Stomach (tissue), 19 donors: ENCODE measurements at places on chromosomes 7 and 10. TPM values are rescaled to one million over a fixed set of nuclear protein-coding genes. Genes with fewer than 3 reads are reported as not detected.

DNA sequence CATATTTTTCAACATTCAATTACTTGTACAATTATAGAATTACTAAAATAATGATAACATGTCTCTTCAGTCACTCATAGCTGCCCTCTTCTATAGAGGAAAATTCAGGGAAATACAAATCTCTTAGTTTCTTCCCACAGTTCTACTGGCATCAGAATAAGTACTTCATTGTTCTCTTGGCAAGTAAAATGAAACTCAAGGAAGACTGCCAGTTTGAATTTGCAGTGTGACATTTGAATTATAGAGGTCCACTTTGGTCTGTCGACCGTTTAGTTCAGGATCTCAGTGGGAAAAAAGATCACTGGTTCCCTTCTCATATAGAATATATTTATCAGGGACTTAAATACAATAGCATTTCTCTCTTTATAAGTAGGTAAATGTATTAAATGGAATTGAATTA, 114.5 kb downstream of the PON1 start:
- no peaks in the 10 kb centered on the region for H3K36me3 ChIP-seq
- H3K27me3 ChIP-seq, result no peaks in the 10 kb centered on the region
- peak; percentile 12 for DNase-seq
- H3K4me1 ChIP-seq, result no peaks in the 10 kb centered on the region
- H3K4me3 ChIP-seq, result no peak overlapping the region
- H3K27ac ChIP-seq, result no peak overlapping the region

GRCh38 chr10:127196282-127197153, at the start of gene INSYN2A:
Gene INSYN2A (minus strand): TSS chr10:127196591. CDS start chr10:127176395, 20,196 bp downstream.
- peak within 1 kb of the TSS; percentile 53 for H3K4me3 ChIP-seq
- peak; percentile 75 for DNase-seq
- peaks cover 5% of the 10 kb centered on the region for H3K36me3 ChIP-seq

DNA sequence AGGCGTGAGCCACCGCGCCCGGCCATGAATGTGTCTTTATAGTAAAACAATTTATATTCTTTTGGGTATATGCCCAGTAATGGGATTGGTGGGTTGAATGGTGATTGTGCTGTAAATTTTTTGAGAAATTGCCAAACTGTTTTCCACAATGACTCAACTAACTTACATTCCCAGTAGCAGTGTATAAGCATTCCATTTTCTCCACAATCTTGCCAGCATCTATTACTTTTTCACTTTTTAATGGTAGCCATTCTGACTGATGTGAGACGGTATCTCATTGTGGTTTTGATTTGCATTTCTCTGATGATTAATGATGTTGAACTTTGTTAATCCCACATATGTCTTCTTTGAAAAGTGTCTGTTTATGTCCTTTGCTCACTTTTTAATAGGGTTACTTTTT, 1187.9 kb downstream of the XPNPEP1 start:
- DNase-seq, result no peak
- H3K4me3 ChIP-seq, result no peak overlapping the region
- H3K36me3 ChIP-seq, result no peaks in the 10 kb centered on the region
- H3K4me1 ChIP-seq, result no peaks in the 10 kb centered on the region

- H3K27ac ChIP-seq, result no peak overlapping the region
- DNase-seq, result no peak
- H3K36me3 ChIP-seq, result peaks cover 99% of the 10 kb centered on the region
- no peak overlapping the region for H3K4me3 ChIP-seq
These were observed 17.6 kb downstream of the ZDHHC6 start for GRCh38 chr10:112429147-112429546.

GRCh38 chr10:23362879-23363792, 18.5 kb upstream of the C10orf67 start:
- no peak overlapping the region for H3K27ac ChIP-seq
- no peak overlapping the region for H3K4me3 ChIP-seq
- DNase-seq, result no peak
- no peaks in the 10 kb centered on the region for H3K4me1 ChIP-seq
- no peaks in the 10 kb centered on the region for H3K36me3 ChIP-seq
- no peaks in the 10 kb centered on the region for H3K27me3 ChIP-seq

GRCh38 chr7:125406111-125406510, 476.5 kb upstream of the POT1 start:
- H3K36me3 ChIP-seq, result no peaks in the 10 kb centered on the region
- H3K27ac ChIP-seq, result no peak overlapping the region
- no peak for DNase-seq
- no peaks in the 10 kb centered on the region for H3K4me1 ChIP-seq
- no peaks in the 10 kb centered on the region for H3K27me3 ChIP-seq
- no peak overlapping the region for H3K4me3 ChIP-seq

DNA sequence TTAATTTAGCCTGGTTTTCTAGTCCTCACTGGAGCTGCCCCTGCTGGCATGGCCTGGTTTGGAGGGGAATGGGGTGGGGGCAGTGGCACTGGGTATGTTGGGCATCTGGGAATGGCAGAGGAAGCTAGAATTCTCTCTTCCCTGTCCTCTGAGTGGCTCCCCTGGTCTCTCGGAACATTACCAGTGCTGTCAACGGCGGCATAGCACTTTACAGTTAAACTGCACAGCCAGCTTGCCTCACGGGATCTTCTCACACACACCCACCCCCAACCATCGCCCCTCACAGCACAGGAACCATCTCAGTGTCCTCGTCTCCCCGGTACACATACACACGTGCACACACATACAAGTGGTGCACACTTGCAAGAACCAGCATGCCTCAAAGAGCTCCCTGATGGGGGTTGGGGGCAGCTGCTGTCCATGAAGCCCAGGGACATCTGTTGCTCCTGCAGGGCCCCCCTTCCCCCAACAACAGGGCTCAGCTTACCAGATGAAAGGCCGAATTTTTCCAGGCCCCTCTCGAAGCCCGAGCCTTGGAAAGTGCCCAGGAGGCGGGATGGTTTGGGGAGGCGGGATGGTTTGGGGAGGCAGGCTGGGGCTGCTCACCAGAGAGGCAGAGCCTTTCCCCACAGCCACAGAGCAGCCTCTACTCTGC, 41.0 kb downstream of the TSPAN15 start:
- no peak overlapping the region for H3K4me3 ChIP-seq
- H3K36me3 ChIP-seq, result no peaks in the 10 kb centered on the region
- H3K27me3 ChIP-seq, result no peaks in the 10 kb centered on the region
- DNase-seq, result no peak
- no peak overlapping the region for H3K27ac ChIP-seq
- peaks cover 5% of the 10 kb centered on the region for H3K4me1 ChIP-seq

DNA sequence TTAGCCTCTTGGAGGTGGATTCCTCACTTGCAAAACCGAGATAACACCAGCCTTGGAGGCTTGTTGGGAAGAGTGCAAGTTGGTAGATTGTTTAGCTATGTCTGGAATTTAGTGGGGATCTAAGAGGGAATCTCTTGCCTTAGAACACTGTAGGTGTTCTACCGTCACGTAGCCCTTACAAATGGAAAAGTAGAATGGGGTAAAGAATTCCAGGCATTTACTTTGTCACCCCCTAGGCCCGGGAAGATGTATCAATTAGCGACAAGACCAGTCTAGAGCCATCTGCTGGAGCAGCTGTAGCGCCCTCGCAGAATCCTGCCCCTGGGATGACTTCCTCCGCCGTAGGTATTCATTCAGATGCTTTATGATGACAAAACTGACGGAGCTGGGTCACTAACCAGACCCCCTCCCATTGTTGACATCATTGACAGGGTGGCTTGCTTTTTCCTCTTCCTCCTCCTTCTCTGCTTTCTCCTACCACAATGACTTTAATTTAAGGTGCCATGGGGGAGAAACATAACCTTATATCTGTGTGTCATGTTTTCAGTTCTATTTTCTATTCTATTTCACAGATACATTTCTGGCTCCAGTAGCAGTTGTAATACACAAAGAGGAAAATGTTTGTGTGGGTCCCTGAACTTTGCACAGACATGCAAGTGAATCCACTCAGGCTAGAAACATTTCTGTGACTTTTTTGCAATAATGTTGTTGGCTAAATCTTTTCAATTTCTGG, 262.6 kb upstream of the LYZL1 start:
- H3K4me1 ChIP-seq, result no peaks in the 10 kb centered on the region
- H3K27ac ChIP-seq, result no peak overlapping the region
- DNase-seq, result no peak
- H3K36me3 ChIP-seq, result no peaks in the 10 kb centered on the region
- H3K4me3 ChIP-seq, result no peak overlapping the region

DNA sequence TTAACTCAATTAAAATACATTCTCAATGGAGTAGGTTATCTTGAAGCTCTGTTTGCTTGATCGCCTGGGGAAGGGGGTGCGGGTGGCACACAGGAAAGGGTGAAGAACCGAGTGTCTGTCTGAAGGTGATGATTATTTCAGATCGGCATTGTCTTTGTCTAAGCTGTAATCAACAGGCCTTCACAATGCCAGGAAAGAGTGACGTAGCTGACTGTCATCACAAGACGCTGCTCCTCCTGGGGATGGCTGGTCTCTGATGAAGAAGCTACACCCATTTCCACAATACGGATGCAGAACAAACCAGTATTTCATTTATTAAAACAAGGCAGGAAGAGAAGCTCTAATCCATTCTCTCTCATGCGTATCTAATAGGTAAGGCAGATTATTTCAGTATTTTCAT, 19.4 kb downstream of the JCAD start:
- H3K36me3 ChIP-seq, result peaks cover 22% of the 10 kb centered on the region
- no peaks in the 10 kb centered on the region for H3K27me3 ChIP-seq
- H3K4me3 ChIP-seq, result no peak overlapping the region
- DNase-seq, result no peak

- no peaks in the 10 kb centered on the region for H3K36me3 ChIP-seq
- no peak overlapping the region for H3K4me3 ChIP-seq
- H3K27me3 ChIP-seq, result no peaks in the 10 kb centered on the region
- no peaks in the 10 kb centered on the region for H3K4me1 ChIP-seq
- peak overlapping the region; percentile 72 for H3K27ac ChIP-seq
- DNase-seq, result peak; percentile 26
These were observed 17.1 kb downstream of the SLC26A3 start for GRCh38 chr7:107785926-107786325.

DNA sequence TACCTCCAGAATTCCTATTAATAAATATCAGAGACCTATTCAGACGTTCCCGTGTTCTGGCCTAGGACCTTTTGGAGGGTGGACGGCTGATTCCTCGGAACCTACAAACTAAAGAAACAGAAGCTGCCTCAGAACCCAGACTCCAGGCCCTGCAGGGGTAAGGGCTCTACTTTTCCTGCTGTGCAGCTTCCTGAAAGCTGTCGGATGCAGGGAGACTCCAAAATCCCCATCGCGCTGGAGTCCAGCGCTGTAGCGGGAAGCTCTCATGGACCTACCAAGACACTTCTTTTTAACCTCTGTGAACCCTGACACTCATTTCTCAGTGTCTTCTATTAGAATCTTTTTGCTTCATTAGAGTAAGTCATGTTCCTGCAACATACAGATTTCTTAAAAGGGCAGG, 244.5 kb upstream of the PITRM1 start:
- H3K4me3 ChIP-seq, result no peak overlapping the region
- no peaks in the 10 kb centered on the region for H3K4me1 ChIP-seq
- H3K27ac ChIP-seq, result no peak overlapping the region
- H3K36me3 ChIP-seq, result no peaks in the 10 kb centered on the region

GRCh38 chr7:45599851-45600706, 25.9 kb downstream of the ADCY1 start:
- peak; percentile 11 for DNase-seq
- H3K4me1 ChIP-seq, result no peaks in the 10 kb centered on the region
- H3K27me3 ChIP-seq, result no peaks in the 10 kb centered on the region

- no peak overlapping the region for H3K4me3 ChIP-seq
- H3K36me3 ChIP-seq, result no peaks in the 10 kb centered on the region
- H3K27ac ChIP-seq, result no peak overlapping the region
- H3K27me3 ChIP-seq, result no peaks in the 10 kb centered on the region
These were observed 13.7 kb upstream of the ANKRD22 start for GRCh38 chr10:88865281-88865876.

- peaks cover 9% of the 10 kb centered on the region for H3K4me1 ChIP-seq
- H3K27me3 ChIP-seq, result no peaks in the 10 kb centered on the region
- no peaks in the 10 kb centered on the region for H3K36me3 ChIP-seq
- no peak overlapping the region for H3K4me3 ChIP-seq
- H3K27ac ChIP-seq, result no peak overlapping the region
These were observed 31.2 kb downstream of the GPRIN2 start for GRCh38 chr10:46525177-46525823.

- peak overlapping the region; percentile 27 for H3K4me3 ChIP-seq
- H3K27me3 ChIP-seq, result no peaks in the 10 kb centered on the region
- H3K36me3 ChIP-seq, result no peaks in the 10 kb centered on the region
- H3K4me1 ChIP-seq, result peaks cover 78% of the 10 kb centered on the region
- no peak for DNase-seq
These were observed 22.7 kb downstream of the NT5C3A start for GRCh38 chr7:33039903-33040292.

- H3K4me3 ChIP-seq, result no peak overlapping the region
- H3K4me1 ChIP-seq, result peaks cover 32% of the 10 kb centered on the region
- no peak for DNase-seq
- H3K27ac ChIP-seq, result peak overlapping the region; percentile 63
- H3K36me3 ChIP-seq, result no peaks in the 10 kb centered on the region
- no peaks in the 10 kb centered on the region for H3K27me3 ChIP-seq
These were observed 62.5 kb upstream of the KMT2E start for GRCh38 chr7:104951546-104951945.

GRCh38 chr10:101773923-101774588, 1.9 kb downstream of the FGF8 start:
- no peaks in the 10 kb centered on the region for H3K36me3 ChIP-seq
- H3K4me3 ChIP-seq, result no peak overlapping the region
- H3K4me1 ChIP-seq, result peaks cover 25% of the 10 kb centered on the region
- H3K27ac ChIP-seq, result no peak overlapping the region
- peaks cover 40% of the 10 kb centered on the region for H3K27me3 ChIP-seq

- peaks cover 18% of the 10 kb centered on the region for H3K4me1 ChIP-seq
- no peak overlapping the region for H3K4me3 ChIP-seq
- DNase-seq, result no peak
- H3K27me3 ChIP-seq, result no peaks in the 10 kb centered on the region
- no peaks in the 10 kb centered on the region for H3K36me3 ChIP-seq
These were observed 77.3 kb downstream of the JMJD1C start for GRCh38 chr10:63388421-63389031.

- no peaks in the 10 kb centered on the region for H3K27me3 ChIP-seq
- peaks cover 6% of the 10 kb centered on the region for H3K4me1 ChIP-seq
- DNase-seq, result no peak
- H3K36me3 ChIP-seq, result no peaks in the 10 kb centered on the region
- H3K4me3 ChIP-seq, result no peak overlapping the region
- no peak overlapping the region for H3K27ac ChIP-seq
These were observed 72.8 kb downstream of the CAMK1D start for GRCh38 chr10:12422189-12422588.

GRCh38 chr7:21603972-21604749, 61.3 kb downstream of the DNAH11 start:
- DNase-seq, result no peak
- H3K27ac ChIP-seq, result no peak overlapping the region
- H3K4me3 ChIP-seq, result no peak overlapping the region
- H3K4me1 ChIP-seq, result no peaks in the 10 kb centered on the region
- no peaks in the 10 kb centered on the region for H3K27me3 ChIP-seq
- no peaks in the 10 kb centered on the region for H3K36me3 ChIP-seq

The OIT3 gene
- 0.37 TPM for total RNA-seq

The TAS2R3 gene
- 0.58 TPM for total RNA-seq

The AGBL3 gene
- total RNA-seq, result not detected

The GATA3 gene
- 0.18 TPM for total RNA-seq

The STEAP1B gene
- total RNA-seq, result not detected

The ITIH5 gene
- 25.1 TPM for total RNA-seq

The GPR15LG gene
- not detected for total RNA-seq

The SLC35G1 gene
- 5.0 TPM for total RNA-seq
